Right hindlimb (tissue), 1 donor: ENCODE measurements at places on chromosomes 6 and 20.

DNA sequence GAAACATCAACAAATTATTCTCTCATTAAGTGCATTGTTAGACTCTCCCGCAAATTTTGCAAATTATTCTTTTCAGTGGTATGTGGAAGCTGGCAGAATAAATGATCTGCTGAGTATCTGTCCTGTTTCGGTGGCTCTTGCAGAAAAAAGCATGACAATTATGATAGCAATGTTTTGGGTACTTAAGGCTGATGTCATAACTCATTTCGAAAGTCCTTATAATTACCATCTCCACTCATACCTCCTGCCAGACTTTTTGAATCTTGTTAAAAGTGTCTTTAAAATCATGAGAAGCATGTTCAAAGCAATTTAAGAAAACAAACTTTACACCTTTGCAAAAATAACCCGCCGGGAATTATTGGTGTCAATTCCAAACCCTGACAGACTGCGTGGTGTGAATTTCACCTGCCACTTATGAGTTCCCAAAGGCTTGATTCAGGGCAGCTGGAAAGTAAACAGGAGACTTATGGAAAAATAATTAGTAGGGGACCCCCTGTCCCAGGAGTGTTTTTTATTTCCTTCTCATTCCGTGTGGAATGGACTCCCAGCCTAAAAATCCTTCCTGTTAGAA lies 87.6 kb upstream of the E2F3 start:
- DNase-seq = no peak

GRCh38 chr6:160792708-160793107 lies 90.7 kb downstream of the PLG start:
- no peak for DNase-seq

DNA sequence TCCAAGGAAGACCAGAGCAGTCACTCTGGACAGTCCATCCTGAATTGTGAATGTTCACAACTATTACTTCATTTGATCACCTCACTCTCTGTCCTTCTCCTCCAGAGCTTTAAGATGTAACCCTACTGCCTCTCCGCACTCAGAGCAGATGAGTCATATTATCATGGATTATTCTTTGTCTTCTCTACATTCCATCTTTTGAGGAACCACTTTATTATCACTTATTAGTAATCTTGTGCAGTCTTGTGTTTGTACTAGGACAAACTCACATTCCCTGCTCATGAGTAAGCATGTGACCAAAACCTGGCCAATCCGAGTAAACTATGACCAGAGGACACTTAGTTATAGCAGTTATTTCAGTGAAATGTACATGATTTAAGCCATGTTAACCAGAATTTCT lies 401.5 kb upstream of the ADGRB3 start:
- DNase-seq = no peak

- no peak for DNase-seq
Measured at GRCh38 chr20:43530321-43531090, 23.0 kb downstream of the L3MBTL1 start.
